ENCODE measurements at places on chromosomes 1 and 21.

DNA sequence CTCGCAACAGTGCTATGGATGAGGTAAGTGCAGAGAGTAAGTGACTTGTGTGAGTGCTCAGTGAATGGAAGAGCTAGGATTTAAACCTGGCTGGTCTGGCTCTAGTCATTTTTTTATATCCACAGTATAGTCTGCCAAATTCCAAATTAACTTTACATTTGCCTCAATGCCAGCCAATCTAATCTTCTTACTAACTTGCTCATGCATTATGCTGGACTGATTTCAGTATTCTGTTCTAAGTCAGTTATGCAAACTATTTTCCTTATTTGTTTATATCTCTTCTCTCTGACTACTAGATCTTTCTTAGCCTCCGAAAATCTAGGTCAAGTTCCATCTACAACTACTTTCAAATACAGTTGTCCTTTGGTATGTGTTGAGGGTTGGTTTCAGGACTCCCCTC, 133.3 kb downstream of the XPR1 start:
- no peak for DNase-seq

- no peak for DNase-seq
Observed at GRCh38 chr1:217137210-217137881, 414.1 kb upstream of the ESRRG start.

DNA sequence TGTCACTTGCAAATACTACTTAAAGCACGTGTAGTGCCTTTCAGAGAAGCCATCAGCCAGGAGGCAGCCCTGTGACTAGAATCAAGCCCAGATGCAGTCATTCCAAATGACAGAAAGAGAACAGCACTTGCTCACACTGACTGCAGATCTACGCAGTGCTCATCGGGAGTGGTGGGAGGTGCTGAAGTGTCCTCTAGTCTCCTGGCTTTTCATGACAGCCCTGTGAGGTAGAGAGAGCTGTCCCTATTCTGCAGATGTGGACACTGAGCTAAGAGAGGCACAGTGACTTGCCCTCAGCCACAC, 62.3 kb upstream of the EDN2 start:
- no peak for DNase-seq

- no peak for DNase-seq
Observed at GRCh38 chr1:160499631-160500030, 23.4 kb downstream of the SLAMF6 start.

DNA sequence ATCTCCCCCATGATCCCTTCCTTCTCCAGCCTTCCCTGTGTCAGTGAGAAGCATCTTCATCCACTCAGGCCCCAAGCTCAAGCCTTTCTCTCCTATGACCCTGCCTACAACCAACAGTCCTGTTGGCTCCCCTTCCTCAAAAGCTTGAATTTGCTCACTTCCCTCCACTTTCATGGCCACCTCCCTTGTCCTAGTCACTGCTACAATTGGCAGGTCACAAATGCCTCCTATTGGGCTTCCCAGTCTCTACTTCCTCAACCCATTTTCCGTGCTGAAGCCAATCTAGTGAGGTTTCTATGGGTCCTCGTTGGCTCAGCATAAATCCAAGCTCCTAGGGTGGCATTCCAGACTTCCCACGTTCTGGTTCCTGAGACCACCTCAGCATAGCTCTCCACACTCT, 40.2 kb upstream of the SLC6A9 start:
- DNase-seq = no peak

- DNase-seq = no peak
Observed at GRCh38 chr1:43422995-43423671, 30.6 kb downstream of the HYI start.
